ENCODE measurements at places on chromosomes 12 and 14.
A peak's percentile ranks its signal among the peaks of the same experiment; 100 is the strongest.

DNA sequence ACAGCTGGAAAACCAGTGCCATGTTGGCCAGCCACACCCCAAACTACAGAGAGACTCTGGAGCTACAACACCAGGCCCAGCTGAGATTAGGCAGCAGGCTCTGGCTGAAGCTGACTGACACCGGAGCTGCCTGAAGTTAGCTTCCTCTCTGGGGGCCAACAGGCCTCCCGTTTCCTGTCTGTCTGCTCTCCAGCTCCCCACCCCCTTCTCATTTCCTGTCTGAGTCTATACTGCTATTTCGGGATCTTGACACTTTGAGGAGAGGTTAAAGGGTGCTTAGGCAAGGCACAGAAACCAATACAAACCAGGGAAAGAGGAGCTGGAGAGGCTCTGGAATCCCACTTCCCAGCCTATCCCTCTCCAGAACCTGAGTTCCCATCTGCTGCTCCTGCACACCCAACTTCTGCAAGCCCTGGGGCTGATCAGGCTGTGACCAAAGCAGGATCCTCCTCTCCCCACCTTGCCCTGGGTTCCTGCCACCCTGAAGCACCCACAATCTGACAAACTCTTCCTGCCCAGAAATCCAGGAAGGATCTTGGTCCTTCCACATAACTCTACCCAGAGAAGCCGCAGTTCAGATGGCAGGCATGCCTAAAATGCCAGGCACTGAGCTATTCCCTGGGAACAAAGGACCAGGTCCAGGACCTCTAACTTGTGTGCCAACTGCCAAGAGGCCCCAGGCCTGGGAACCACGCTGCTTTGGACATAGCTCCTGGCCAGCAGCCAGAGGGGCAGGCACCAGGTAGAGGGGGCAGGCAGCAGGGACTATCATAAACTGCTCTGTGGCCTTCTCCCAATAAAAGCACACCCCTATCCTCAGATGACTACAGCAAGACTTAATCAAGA is 39.9 kb downstream of the PRPF40B start:
- peak; percentile 61 for DNase-seq

DNA sequence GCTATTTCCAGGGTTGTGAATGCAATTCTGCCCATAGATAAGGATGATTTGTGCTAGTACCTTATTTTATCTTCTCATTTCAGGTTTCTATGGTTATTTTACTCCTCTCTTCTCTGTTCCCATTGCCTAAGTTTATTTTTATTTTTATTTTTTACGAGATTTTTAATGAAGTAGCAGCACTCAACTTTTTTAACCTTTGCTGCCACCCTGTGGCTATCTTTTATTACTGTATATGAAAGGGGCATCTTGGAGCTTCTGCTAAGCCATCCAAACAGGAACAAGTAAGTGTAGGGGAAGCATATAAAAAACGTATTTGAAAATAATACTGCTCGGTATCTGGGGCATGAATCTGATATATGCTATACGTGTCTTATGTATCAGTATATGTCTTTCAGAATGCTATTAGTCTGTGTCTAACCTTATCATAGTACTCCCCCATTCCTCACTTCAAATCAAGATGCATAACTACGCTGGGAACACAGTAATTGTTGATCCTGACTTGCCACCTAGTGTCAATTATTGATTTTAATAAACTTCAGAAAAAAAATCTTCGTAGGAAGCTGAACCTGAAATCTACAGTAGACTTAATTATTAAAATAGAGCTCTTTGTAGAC is 60.3 kb downstream of the KLRG1 start:
- DNase-seq: peak; percentile 58

DNA sequence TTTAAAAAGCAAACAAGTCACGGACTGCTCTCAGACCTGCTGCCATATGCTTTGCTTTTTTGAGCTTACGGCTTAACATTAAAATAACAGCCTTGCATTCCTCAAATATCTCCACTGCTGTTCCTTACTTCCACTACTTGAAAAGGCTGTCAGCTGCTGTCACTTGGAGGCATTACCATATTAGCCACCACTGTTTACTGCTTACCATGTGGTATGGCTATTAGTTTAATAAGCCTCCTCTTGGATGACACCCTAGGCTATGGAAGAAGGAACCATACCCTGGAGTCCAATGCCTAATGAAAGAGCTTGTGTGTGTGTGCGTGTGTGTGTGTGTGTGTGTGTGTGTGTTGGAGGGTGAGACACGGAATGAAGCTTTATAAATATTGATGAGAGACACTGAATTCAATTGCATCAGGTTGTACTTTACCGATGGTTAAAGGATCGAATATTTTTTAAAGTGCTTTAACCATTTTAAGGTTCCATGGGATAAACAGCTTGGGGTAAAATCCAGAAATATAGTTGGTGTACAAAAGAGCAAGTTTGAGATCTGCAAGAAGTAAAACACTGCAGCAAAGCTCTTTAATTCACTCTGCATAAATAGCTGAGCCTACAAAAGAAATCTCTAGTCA is 174.5 kb downstream of the TTC7B start:
- DNase-seq: no peak

DNA sequence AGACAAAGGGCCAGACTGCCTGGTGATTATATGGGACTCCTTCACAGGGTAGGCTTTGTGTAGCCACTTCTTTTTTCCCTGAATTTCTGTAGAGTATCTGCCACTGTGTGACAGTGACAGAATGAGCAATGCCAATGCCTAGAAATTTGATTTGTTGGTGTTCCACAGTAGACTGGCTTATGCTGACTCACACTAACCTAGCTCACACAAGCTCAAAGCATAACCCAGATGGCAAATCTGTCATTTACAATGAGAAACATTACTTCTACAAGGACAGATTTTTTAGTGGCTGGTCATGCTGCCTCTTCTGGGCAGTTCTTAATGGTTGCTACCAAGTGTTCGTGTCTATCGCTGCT is 15.9 kb downstream of the CFAP251 start:
- DNase-seq: no peak

DNA sequence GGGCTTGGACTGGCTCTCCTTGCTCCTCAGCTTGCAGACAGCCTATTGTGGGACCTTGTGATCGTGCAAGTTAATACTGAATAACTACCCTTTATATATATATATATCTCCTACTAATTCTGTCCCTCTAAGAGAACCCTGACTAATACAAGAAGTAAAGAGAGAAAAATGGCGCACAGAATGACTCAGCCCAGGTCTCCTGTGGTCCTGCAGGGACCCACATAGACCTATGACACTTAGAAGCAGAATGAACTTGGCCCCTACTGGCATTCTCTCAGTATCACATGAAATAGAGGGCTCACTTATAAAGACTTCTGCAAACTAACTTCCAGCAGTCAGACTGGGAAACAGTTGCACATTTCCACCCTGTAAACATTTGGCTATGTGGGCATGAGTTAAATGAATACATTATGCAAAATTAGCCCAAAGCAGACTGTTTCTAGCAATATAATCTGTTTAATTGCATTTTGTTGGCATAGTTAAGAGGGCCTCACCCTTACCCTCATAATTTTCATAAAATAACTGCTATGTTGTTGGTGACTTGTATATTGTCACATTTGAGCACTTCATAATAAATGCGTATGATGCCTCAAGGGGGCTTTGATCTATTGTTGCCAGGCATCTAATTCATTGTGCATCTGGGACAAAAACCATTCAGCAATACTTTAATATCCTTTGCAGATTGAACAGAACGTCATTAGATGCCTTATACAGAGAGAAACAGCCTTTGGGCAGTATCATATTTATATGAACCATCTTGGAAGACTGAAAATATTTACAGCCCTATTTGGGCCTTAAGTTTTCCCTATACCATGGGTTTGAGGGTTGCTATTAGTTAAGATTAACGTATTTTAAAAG is 349.7 kb upstream of the DIO2 start:
- no peak for DNase-seq

DNA sequence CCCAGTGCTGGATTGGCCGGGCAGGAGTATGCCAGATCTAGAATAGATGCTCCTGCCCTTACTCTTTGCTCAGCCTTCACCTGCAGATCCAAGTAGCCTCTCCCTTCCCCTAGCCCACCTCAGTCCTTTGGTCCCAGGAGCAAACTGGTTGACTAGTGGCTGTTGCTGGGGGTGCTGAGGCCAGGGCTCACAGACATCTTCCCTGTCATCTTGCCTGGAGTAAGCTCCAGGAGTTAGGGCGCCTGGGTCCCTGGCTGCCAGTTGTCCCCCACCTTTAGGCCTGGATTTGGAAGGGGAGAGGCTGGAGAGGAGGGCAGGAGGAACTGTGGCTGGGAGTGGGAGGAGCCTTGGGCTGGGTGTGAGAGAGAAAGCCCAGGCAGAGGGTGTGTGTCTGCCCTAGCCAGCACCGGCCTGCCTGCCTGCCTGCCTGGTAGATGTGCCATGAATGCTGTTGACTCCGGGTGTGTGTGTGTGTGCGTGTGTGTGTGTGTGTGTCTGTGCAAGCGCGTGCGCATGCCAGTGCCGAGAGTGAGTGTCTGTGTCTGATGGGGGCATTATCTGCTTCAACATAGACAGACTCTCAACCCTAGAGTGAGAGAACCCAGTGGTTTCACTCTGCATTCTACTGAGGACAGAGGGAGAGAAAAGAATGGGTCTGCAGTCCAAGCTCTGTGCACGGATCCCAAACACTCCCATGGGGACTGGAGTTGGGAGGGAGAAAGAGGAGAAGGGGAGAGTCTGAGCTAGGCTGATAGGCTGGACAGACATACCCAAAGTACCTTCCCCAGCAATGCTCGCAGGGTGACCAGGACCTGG is 845 bp upstream of the RARG start:
- DNase-seq: peak; percentile 87

DNA sequence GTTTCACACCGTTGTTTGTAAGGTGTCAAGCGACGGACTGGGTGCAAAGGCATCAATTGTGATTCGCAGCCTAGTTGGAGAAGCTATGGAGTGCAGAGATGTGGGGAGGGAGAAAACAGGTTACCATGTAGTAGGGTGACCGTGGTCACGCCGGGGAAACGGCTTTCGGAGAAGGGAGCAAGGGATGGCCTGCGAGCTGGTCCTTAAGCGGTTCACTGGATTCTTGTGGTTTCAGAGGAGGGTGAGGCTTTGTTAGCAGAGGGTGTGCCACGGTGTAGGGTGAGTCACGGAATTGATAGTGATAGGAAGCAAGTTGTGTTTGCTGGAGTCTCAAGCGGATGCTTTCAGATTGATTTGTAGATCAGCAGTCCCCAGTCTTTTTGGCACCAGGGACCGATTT is 2.3 kb downstream of the PIWIL1 start:
- DNase-seq: peak; percentile 43

- DNase-seq: no peak
Measured at GRCh38 chr14:102049258-102050025, 37.4 kb downstream of the HSP90AA1 start.

- DNase-seq: no peak
Measured at GRCh38 chr12:11186837-11187236, at the start of gene TAS2R42. Gene TAS2R42 (minus strand): TSS chr12:11186937. CDS start chr12:11186937, 0 bp downstream.

DNA sequence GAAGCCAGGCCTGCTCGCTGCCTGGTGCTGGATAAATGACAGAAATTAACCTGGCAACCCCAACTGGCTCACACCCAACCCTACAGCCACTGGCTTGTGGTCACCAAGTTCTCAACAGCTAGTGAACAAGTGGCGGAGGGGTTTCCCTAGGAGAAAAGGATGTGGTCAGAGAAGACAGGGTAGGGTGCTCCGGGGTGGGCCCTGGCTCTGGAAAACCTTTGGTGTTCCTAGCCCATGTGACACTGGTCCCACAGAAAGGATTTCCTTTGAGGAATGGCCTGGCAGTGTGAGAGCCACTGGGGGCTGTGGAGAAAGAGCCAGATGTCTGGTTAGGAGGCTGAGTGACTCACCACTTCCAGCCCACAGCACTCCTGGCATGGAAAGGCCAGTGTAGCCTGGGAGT is 8.7 kb downstream of the SYNE3 start:
- peak; percentile 75 for DNase-seq

GRCh38 chr14:35374263-35374712 is 30.3 kb downstream of the NFKBIA start:
- DNase-seq: peak; percentile 98

DNA sequence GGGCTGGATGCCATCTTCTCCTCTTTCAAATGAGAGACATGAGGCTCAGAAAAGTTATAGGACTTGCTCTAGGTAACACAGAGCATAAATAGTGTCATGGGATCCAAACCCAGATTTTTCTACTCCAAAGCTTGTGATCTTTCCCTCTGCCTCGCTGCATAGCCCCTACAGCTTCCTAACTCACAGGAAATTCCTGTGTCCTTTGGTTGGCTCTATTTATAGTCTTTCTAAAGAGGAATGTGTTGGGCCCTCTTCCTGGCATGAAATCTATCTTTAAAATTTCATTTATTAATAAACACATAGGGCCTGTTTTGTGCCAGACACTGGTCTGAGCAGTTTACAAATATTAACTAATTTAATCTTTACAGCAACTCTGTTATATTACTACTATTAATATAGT is 9.8 kb upstream of the KCNA5 start:
- no peak for DNase-seq

DNA sequence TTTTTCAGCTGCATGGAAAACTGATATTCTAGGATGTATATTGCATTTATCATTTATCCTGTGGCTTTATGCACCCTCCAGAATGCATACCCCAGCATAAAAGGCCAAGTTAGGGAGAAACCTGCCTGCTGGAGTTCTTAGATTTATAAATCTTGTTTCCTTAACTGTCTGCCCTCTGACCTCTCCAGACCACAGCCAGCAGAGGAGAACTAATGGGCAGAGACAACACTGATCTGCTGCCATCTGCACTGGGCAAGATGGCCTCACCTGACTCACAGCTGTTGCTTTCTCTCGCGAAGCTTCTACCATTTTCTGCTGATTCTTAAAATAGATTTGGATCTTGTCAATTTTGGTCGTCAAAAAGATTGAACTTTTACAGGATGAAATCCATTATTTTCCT is 65.8 kb downstream of the PPP2R5C start:
- DNase-seq: no peak

GRCh38 chr12:98803468-98804209 is 158.5 kb downstream of the APAF1 start:
- no peak for DNase-seq

- no peak for DNase-seq
Measured at GRCh38 chr12:66242311-66242710, 53.3 kb downstream of the IRAK3 start.

GRCh38 chr14:100894416-100894815 is 9.1 kb downstream of the RTL1 start:
- DNase-seq: no peak

GRCh38 chr12:120826335-120826734 is 77.8 kb downstream of the SPPL3 start:
- DNase-seq: no peak

DNA sequence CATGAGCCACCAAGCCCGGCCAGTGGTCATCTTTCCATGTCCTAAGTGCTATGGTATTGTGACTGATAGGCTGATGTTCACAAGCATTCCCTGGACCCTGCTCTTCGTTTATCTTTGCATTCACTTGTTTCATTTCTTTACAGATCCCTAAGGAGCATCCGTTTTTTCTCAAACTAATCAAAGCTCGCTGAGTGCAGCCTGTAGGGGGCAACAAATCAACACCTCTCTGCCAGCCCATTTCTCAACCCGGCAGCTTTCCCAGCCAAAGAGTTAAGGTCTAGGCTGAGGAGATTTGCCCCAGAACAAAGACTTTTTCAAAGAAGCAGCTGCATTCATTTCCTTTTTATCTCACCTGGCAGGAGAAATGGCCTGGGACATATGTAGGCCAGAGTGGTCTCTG is 12.1 kb downstream of the SIRT4 start:
- no peak for DNase-seq

- DNase-seq: no peak
Measured at GRCh38 chr12:25084816-25085215, 110.1 kb downstream of the DNAI7 start.

Data from epithelial cell of esophagus (primary cell).